ENCODE measurements at places on chromosomes 1 and 21.

GRCh38 chr1:1779691-1780597 is 1.7 kb upstream of the NADK start:
- peak; percentile 85 for DNase-seq
- peaks cover 72% of the 10 kb centered on the region for H3K4me1 ChIP-seq
- H3K27me3 ChIP-seq: no peaks in the 10 kb centered on the region
- peak overlapping the region; percentile 77 for H3K4me3 ChIP-seq
- peak overlapping the region; percentile 99 for H3K27ac ChIP-seq
- peaks cover 10% of the 10 kb centered on the region for H3K36me3 ChIP-seq

- H3K4me1 ChIP-seq: no peaks in the 10 kb centered on the region
- no peak overlapping the region for H3K27ac ChIP-seq
- DNase-seq: no peak
- H3K36me3 ChIP-seq: no peaks in the 10 kb centered on the region
These were observed 85.0 kb downstream of the PCP4 start for GRCh38 chr21:39952265-39952664.

GRCh38 chr21:27555996-27556395 is 589.1 kb upstream of the ADAMTS5 start:
- no peak overlapping the region for H3K27ac ChIP-seq
- DNase-seq: no peak
- no peaks in the 10 kb centered on the region for H3K27me3 ChIP-seq
- no peak overlapping the region for H3K4me3 ChIP-seq

DNA sequence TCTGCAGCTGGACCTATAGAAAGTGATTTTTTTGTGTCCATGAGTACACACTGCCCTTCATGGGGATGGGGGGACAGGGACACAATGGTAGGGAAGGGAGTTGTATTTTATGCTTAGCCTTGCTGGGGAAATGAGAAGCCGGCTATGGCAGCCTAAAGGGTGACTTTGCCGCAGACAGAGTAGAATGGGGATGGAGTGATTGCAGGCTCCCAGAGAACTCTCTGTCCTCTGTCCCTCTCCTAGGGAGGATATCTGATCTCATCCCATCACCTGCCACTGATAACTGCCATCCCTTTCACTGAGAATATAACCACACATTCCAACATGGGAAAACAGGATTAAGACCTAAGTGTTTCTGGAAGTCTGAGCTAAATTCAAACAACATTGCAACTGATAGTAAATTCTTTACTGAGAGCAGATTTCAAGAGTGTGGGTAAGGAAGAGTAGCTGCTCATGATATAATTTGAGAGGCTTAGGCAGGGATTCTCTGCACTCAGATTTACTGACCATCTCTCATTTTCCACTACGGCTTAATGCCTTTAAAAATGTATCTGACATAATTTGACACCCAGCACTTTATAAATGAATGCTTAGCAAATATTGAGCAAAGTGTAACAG is 13.9 kb downstream of the SH2D1B start:
- peaks cover 36% of the 10 kb centered on the region for H3K27me3 ChIP-seq
- no peak overlapping the region for H3K4me3 ChIP-seq
- H3K27ac ChIP-seq: no peak overlapping the region
- H3K36me3 ChIP-seq: no peaks in the 10 kb centered on the region
- DNase-seq: no peak

- H3K4me3 ChIP-seq: no peak overlapping the region
- no peak for DNase-seq
- H3K27ac ChIP-seq: no peak overlapping the region
- peaks cover 29% of the 10 kb centered on the region for H3K4me1 ChIP-seq
- peaks cover 10% of the 10 kb centered on the region for H3K27me3 ChIP-seq
These were observed 75.7 kb upstream of the RAB4A start for GRCh38 chr1:229195246-229195645.

- DNase-seq: no peak
- H3K27me3 ChIP-seq: no peaks in the 10 kb centered on the region
- H3K27ac ChIP-seq: no peak overlapping the region
- no peaks in the 10 kb centered on the region for H3K36me3 ChIP-seq
- no peak overlapping the region for H3K4me3 ChIP-seq
These were observed 92.6 kb upstream of the ACTRT2 start for GRCh38 chr1:2928366-2929325.

- no peak overlapping the region for H3K4me3 ChIP-seq
- H3K27ac ChIP-seq: no peak overlapping the region
- no peaks in the 10 kb centered on the region for H3K4me1 ChIP-seq
These were observed 238.1 kb downstream of the HMCN1 start for GRCh38 chr1:185972096-185972850.

DNA sequence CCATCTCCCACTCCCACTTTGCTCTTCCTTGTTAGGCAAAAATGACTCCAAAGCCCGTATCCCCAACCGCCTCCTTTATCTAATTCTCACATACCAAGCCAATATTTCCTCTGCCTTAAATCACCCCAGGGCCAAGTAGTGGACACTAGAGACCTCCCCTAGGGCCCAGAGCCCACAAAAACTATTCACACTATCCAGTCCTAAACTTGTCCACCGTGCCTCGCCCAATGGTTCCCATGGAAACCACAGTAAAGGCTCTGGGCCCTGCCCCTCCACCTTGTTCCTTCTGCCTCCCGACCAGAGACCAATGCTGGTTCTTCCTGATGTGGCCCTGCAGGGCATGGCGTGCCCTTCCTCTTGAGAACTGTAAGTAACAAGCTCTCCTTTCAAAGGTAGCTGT is 11.8 kb downstream of the CFAP107 start:
- DNase-seq: no peak
- peaks cover 27% of the 10 kb centered on the region for H3K27me3 ChIP-seq
- H3K36me3 ChIP-seq: no peaks in the 10 kb centered on the region
- H3K4me3 ChIP-seq: no peak overlapping the region
- no peak overlapping the region for H3K27ac ChIP-seq

DNA sequence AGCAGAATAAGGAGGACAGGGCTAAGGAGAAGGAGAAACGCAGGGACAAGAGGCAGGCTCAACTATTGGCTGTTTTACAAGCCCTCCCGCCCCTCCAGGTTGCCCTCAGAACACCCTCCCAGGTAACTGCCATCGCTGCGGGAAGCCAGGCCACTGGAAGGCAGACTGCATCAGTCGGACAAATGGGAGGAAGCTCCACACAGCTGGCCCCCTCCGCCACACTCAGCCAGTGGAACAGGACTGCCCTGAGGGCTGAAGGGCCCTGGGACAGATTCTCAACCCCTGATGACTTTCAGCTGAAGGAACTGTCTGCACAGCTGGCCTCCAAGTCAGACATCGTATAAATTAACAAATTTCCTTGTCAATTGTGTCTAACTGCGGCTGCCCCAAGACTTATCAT is 21.8 kb downstream of the LRRC3 start:
- H3K27me3 ChIP-seq: peaks cover 2% of the 10 kb centered on the region
- H3K36me3 ChIP-seq: no peaks in the 10 kb centered on the region
- H3K27ac ChIP-seq: no peak overlapping the region
- H3K4me1 ChIP-seq: peaks cover 7% of the 10 kb centered on the region

DNA sequence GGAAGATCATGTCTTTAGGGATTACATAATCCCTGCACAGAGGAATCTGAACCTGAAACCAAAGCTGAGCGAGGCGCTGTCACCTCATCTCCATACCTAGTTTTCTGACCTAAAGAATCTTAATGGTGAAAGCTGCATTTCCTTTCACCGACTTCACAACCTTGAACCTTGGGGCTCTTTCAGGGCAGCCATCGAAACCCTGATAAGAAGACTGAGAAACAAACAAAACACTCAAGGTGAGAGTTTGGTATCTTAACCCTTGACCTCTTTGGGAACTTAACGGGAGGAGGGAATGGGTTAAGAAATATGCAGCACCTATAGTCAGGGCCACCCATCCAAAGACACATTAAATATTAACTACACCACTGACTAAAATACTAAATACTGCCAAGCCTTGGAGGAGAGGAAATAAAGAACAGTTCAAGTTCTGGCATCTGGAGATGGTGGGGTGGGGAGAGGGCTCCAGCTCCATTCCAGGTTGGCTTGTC is 2.0 kb downstream of the C1orf116 start:
- H3K27ac ChIP-seq: no peak overlapping the region
- H3K4me3 ChIP-seq: no peak overlapping the region
- H3K27me3 ChIP-seq: peaks cover 69% of the 10 kb centered on the region
- H3K4me1 ChIP-seq: peaks cover 3% of the 10 kb centered on the region

GRCh38 chr1:185157599-185158412 is 839 bp downstream of the SWT1 start:
- peak overlapping the region; percentile 88 for H3K4me3 ChIP-seq
- H3K36me3 ChIP-seq: peaks cover 6% of the 10 kb centered on the region
- no peak for DNase-seq

- peak overlapping the region; percentile 84 for H3K4me3 ChIP-seq
- peak overlapping the region; percentile 96 for H3K27ac ChIP-seq
- H3K27me3 ChIP-seq: peaks cover 4% of the 10 kb centered on the region
- peaks cover 37% of the 10 kb centered on the region for H3K4me1 ChIP-seq
- DNase-seq: no peak
These were observed 540 bp downstream of the CD55 start for GRCh38 chr1:207321790-207322645.

DNA sequence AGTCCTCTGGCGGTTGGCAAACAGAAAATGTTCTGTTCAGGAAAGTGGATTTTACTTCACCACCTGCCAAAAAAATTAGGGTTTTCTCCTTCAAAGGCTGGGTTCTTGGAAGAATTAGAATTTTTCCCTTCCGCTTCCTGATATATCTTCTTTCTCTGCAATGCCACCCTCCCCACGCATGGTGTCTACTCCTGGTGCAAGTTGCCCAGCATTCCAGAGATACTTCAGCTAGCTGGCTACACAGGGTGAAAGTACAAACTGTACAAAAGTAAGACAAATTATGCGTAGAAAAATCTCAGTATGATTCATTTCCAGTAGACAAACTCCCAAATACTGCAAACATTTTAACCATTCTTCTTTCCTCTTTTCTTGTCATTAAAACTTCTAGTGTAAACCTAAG is 430.1 kb upstream of the ESRRG start:
- H3K27me3 ChIP-seq: no peaks in the 10 kb centered on the region
- DNase-seq: no peak
- H3K27ac ChIP-seq: no peak overlapping the region
- no peak overlapping the region for H3K4me3 ChIP-seq

DNA sequence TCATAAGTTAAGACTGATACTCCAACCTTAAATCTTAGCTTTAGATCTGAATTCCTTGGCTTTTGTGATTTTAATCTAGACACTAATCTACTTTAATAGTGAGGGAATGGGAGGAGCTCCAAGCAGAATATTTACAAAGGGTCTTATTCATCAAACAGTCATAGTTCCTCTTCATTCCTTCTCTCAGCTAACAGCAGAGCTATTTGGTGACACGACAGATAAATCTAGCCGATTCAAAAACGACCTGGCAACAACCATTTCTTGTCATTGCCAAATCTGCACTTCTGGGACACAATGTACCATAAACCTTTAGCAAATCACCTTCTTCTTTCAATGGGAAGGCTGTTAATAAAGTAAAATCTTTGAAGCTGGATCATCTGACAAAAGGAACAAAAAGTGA is 52.8 kb upstream of the FOXD3 start:
- no peak for DNase-seq
- H3K4me3 ChIP-seq: no peak overlapping the region
- no peak overlapping the region for H3K27ac ChIP-seq
- H3K36me3 ChIP-seq: no peaks in the 10 kb centered on the region
- no peaks in the 10 kb centered on the region for H3K4me1 ChIP-seq

DNA sequence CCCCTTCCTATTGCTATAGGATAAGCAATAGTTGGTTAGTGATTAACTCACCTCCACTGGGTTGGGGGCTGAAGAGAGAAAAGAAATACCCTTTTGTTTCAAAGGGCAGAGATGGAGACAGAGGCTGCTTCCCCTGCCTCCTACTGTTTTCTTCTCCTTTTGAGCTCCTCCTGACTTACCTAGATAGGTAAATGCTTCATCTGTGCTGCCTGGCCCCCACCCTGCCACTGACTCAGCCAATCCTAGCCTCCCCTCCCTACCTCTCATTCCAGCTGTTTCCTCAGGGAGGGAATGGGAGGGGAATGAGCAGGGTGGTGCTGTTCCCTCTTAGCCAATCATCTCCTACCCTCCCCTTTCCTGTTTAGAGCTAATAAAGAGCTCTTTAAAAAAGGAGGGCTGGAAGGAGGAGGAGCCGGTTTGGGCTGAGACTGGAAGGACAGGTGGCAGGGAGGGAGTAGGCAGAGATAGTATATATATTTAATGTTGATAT is at the start of gene C1orf116:
C1orf116 (minus strand) TSS at position 229 of the 490 bp plus-strand sequence. CDS start 5,158 bp downstream, outside the sequence.
- peaks cover 3% of the 10 kb centered on the region for H3K4me1 ChIP-seq
- no peak for DNase-seq
- no peaks in the 10 kb centered on the region for H3K36me3 ChIP-seq
- no peak within 1 kb of the TSS for H3K4me3 ChIP-seq
- H3K27ac ChIP-seq: no peak within 1 kb of the TSS

DNA sequence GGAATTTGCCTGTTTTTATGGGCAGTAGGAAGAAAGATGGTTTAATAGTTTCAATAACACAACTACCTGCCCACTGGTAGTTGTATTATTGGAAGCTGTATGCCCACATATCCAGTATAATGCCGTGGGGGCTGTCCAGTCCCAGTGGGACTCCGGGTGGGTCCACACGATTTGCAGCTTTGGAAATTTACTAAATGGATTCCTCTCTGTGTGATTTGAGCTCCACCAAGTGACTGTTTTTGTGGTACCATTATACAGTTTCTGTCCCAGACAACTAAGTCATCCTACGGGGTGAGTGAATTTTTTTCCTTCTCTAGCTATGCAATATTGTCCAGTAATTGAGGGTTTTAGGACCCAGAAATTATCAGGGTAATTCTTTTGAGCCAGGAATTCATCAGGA is 86.8 kb downstream of the PLA2G4A start:
- no peaks in the 10 kb centered on the region for H3K27me3 ChIP-seq
- no peak overlapping the region for H3K4me3 ChIP-seq
- DNase-seq: no peak
- no peaks in the 10 kb centered on the region for H3K4me1 ChIP-seq
- H3K36me3 ChIP-seq: no peaks in the 10 kb centered on the region

DNA sequence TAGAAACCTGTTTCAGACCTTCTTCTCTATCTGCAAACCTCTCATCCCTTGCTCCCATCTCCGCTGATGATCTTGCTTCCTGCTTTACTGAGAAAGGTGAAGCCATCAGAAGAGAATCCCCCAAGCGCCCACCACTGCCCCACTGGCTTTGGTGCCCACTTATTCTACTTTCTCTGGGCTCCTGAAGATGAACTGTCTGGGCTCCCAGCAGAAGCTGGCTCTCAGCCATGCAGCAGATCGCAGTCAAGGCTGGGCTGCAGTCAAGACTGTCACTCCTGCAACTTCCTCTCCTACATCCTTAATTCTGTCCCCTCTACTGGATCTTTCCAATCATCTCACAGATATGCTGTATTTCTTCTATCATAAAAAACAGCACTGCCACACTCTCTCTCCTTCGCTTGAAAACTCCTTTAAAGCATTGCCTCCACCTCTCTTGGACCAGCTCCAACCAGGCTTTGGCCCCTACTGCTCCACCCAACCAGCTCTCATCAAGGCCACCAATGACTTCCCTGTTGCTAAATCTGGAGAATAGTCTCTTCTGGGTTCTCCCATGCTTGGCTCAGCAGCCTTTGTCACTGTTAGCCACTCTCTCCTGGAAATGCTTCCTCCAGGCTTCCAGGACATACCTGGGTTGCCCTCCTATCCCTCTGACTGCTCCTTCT is 25.8 kb downstream of the TRIM62 start:
- peaks cover 12% of the 10 kb centered on the region for H3K36me3 ChIP-seq
- no peaks in the 10 kb centered on the region for H3K27me3 ChIP-seq
- H3K4me1 ChIP-seq: peaks cover 1% of the 10 kb centered on the region
- H3K27ac ChIP-seq: no peak overlapping the region
- no peak for DNase-seq
- no peak overlapping the region for H3K4me3 ChIP-seq
